GDM1 (cell line): ENCODE measurements at places on chromosomes 7 and 10.

DNA sequence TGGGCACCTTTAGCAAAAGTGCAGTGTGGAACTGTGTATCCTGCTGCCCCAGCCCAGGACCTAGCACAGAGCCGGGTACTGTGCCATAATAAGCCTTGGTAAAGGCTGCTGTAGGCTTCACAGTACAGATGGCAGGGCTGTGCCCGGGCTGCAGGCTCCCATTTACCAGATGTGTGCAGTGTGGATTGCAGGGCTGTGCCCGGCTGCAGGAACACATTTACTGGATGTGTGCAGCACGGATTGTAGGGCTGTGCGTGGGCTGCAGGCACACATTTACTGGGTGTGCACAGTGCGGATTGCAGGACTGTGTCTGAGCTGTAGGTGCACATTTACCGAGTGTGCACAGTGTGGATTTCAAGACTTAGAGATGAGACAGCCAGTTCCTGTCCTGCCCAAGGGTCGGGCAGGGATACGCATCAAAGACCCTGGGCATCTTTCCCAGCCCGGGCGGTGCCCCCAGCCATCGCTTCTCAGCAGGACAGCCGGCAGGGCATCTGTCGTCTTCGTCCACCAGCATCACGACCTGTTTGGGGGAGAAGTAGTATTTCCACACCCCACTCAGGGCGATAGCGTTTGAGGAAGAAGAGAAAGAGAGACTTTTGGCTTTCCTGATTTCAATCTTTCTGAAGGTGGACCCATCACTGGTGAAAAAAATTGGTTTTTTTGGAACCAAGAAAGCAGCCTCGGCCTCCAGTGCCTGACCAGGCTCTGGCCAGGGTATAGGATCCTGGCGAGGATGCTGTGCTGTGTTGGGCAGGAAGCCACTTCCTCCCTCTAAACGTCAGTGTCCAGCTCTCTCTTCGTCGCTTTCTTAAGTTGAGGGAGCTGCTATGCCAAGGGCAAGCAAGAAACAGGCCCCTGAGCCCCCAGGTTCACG is 180.8 kb downstream of the CUX1 start:
- no peak for DNase-seq

DNA sequence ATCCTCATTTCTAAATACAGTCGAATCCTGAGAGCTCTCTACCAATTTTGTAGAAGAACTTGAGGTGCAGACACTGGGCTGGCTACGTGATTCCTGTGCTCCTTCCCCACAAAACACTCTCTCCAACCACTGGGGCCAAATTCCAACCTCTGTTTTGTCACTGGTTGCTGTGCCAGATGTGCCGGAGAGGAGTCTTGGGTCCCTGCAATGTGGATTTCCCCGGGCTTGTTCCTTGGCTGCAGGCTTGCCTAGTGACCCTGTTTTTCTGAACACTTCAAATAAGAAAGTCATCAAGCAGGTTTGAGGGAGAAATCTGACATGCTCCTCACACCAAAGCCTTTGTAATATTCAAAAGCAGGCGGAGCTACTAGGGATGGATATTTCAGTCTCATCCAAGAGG is 44.4 kb upstream of the AGBL3 start:
- no peak for DNase-seq

- no peak for DNase-seq
Measured at GRCh38 chr7:152544971-152545619, 109.3 kb upstream of the KMT2C start.

GRCh38 chr10:33025039-33025438 is 67.0 kb upstream of the ITGB1 start:
- no peak for DNase-seq

GRCh38 chr10:80289451-80290287 is at the start of gene MAT1A:
Gene MAT1A, minus strand, starts transcription at chr10:80289658. Its CDS starts 235 bp downstream, at chr10:80289423.
- no peak for DNase-seq

- no peak for DNase-seq
Measured at GRCh38 chr7:151454305-151454704, 14.4 kb upstream of the CRYGN start.

DNA sequence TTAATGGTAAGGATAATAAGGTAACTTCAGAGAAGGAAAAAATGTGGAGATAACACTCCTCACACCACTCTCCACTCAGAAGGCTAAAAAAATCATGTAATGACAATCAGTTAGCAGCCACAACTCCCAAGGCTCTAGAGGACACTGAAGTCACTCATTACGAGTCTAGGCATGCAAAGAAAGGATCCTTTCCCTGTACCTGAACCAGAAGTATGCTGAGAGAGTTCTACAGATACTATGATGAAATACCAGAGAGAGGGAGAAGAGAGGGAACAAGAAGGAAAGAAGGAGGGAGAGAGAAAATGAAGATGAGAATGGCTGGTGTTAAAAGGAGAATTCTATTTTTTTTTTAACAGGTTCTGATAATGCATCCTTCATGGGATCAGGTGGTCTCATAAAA is 224.3 kb upstream of the PLXNA4 start:
- DNase-seq = no peak

DNA sequence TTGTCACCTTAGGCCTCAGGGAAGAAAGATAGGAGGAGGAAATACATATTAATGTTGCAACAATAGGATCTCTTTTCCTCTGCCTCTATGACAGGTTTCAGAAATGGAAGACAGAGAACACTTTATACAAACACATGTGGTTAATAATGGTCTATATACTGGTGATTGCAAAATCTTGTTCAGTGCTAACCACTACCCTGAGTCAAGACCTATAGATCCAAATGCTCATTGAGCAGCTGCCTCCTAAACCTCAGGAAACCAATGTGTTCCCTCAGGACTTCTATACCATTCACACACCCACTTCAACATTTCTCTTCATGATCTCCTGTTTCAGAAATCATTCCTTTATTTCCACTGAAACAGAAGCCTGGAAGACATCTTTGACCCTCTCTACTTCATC is 32.5 kb upstream of the VWDE start:
- DNase-seq = no peak
